ENCODE measurements at places on chromosomes 6 and 20.
A peak's percentile ranks its signal among the peaks of the same experiment; 100 is the strongest.

- no peak for DNase-seq
Measured at GRCh38 chr20:4507288-4507719, 214.4 kb upstream of the PRND start.

- no peak for DNase-seq
Measured at GRCh38 chr6:163162007-163162873, 252.3 kb upstream of the QKI start.

GRCh38 chr6:3962291-3963280 is 113.4 kb downstream of the FAM50B start:
- no peak for DNase-seq

DNA sequence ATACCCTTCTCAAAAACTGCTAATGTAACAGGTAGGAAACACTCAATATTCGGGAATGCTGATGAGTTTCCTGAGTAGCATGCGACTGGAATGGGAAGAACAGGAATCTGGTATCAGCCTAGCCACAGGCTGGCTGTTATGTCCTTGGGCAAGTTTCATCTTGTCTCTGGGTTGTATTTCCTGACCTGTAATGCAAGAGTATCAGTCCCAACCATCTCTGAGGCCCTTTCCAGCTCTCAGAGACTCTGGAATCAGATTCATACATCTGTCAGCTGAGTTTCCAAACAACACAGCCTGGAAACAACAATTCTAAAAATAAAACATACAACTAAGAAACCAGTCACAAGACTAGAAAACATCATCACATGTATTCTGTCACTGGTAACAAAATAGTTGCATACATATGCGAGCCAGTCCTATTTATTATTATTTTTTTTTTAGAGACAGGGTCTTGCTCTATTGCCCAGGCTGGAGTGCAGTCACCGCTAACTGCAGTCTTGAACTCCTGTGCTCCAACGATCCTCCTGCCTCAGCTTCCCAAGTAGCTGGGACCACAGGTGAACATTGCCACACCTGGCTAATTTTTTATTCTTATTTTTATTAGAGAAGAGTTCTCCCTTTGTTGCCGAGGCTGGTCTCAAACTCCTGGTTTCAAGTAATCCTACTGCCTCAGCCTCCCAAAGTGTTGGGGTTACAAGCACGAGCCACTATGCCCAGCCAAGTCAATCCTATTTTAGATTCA is 16.7 kb upstream of the TFAP2A start:
- DNase-seq: no peak

DNA sequence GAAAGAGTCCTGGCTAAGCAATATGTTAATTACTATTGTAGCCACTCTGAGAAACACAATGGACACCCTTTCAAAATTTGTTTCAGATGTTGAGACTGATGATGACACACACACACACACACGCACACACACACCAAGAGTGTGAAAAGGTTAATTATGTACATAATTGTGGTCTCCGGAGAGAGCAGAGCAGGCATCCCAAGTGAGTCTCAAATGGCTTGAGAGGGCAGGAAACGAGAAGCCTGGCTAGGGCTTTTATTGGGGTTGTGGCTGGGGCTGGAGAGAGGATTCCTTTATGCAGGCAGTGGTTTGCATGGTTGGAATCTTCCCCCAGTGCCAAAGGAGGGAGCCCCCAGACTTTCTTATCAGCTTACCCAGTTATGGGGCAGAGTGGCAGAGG is 38.2 kb upstream of the NKX2-4 start:
- no peak for DNase-seq

DNA sequence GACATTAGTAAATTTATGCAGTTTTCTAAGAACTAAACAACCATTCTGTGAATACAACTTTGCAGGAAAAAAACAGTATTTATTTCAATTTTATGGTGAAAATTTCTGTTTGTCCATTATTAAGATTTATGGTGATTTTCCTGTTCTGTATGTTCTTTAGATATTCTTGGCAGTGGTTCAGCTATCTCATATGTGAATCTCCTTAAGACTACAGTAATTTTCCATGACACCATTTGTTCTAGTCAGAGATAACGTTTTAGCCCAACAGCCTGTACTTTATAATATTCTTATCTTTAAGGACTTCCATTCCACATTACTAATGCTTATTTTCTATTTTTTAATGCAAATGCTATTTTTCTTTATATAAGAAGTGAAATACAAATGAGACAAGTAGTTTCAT is 504.0 kb downstream of the RFPL4B start:
- DNase-seq: no peak

- peak; percentile 81 for DNase-seq
Measured at GRCh38 chr6:28586962-28587745, 61.5 kb downstream of the GPX5 start.

All from ecto neural progenitor cell (in vitro differentiated cells).